Retinal pigment epithelial cell (primary cell): ENCODE measurements at places on chromosomes 1 and 21.

GRCh38 chr1:227357927-227358302, 39.6 kb upstream of the CDC42BPA start:
- no peak for DNase-seq

- DNase-seq, result no peak
These were observed 177.9 kb downstream of the HFM1 start for GRCh38 chr1:91226741-91227140.

DNA sequence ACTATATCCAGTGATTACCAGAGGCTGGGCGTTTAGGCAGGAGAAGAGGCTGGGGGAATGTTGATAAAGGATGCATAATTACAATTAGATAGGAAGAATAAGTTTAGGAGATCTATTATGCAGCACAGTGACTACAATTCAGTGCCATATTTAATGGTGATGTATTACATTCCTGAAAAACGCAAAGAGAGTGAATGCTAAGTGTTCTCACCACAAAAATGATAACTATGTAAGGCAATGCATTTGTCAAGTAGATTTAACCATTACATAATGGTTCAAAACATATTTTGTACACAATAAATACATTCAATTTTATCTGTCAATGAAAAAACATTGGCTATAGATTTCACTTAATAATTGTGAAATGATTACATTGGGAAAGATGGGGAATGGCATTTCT, 548.9 kb downstream of the NUF2 start:
- DNase-seq, result no peak

GRCh38 chr1:246265481-246265880, 241.6 kb downstream of the SMYD3 start:
- DNase-seq, result no peak

GRCh38 chr1:38361566-38361965, 315.0 kb upstream of the POU3F1 start:
- no peak for DNase-seq

DNA sequence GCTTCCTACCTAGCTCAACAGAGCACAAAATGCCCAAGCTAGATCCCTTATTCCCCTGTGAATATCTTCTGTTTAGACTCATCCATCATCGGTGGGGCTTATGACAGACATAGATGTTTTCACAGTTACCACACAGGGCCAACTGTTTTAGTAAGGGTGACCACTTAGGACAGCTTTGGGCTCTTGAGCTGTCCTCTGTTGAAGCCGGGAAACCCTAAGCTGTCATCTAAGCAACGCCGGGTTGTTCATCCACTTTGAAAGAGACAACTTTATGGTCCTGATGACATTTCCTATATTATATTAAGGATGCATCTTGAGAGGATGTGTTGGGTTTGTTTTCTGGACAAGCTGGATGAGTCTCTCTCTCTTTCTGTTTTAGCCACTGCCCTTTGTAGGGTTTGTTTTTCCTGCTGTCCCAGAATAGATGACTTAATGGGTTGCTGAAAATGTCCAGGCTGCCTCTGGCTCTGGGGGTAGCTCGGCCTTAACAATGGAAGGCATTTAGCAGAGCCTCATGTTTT, 110.5 kb upstream of the UBE2U start:
- no peak for DNase-seq

DNA sequence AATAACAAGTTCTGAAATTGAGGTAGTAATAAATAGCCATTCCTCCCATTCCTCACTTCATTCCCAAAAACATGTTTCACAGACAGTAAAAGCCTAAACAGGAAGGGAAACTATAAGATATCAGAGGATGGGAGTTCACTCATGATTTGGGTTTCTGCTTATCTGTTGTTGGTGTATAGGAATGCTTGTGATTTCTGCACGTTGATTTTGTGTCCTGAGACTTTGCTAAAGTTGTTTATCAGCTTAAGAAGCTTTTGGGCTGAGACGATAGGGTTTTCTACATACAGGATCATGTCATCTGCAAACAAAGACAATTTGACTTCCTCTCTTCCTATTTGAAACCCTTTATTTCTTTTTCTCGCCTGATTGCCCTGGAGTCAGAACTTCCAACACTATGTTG, 26.0 kb upstream of the POFUT2 start:
- no peak for DNase-seq

DNA sequence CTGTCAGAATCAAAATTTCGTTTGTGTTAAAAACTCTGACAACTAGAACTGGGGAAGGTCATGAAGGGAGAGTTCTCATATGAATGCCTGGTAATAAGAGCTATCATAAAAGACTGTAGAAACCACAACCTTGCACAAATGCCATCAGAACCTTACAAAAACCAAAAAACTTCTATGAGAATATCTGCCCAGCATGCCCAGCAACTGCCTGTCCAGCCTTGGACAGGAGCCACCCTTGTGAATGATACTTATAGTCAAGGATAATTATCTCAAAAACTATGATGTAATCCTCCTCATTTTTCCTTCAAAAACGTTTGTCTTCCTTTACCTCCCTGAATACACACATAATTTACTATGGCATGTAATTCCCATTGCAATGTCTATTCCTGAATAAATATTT, 53.4 kb upstream of the C1orf185 start:
- no peak for DNase-seq

GRCh38 chr1:33297911-33298622, 22.8 kb downstream of the A3GALT2 start:
- DNase-seq, result no peak

GRCh38 chr1:245671966-245672767, 517.4 kb downstream of the KIF26B start:
- no peak for DNase-seq

DNA sequence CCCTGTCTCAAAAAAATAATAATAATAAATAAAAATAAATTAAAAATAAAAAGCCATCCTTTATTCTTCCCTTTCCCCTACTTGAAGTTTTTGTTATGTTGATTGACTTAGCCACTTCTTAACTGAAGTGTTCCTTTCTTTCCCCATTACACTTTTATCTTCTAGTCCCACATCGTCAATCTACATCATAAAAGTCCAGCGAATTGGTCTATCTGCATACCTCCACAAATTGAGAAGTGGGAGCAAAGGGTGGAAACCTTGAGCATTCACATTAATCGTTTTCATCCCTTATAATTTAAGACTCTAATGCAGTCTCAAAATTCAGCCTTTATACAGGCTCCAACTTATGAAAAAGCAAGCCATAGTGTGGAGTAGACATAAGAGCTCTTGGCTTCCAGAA, 6.5 kb upstream of the ZYG11A start:
- DNase-seq, result no peak

GRCh38 chr1:15016001-15016400, 137.5 kb upstream of the TMEM51 start:
- DNase-seq, result no peak

DNA sequence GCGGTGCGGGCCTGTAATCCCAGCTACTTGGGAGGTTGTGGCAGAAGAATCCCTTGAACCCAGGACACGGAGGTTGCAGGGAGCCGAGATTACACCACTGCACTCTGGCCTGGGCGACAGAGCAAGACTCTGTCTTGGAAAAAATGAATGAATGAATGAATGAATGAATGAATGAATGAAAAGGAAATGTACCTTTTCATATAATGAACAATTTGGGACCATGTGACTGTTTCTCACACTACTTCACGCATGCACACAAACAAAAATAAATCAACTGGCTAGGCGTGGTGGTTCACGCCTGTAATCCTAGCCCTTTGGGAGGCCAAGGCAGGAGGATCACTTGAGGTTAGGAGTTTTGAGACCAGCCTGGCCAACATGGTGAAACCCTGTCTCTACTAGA, 24.3 kb downstream of the USP48 start:
- no peak for DNase-seq

- no peak for DNase-seq
These were observed 94.4 kb downstream of the SLC35F3 start for GRCh38 chr1:233998891-233999290.

DNA sequence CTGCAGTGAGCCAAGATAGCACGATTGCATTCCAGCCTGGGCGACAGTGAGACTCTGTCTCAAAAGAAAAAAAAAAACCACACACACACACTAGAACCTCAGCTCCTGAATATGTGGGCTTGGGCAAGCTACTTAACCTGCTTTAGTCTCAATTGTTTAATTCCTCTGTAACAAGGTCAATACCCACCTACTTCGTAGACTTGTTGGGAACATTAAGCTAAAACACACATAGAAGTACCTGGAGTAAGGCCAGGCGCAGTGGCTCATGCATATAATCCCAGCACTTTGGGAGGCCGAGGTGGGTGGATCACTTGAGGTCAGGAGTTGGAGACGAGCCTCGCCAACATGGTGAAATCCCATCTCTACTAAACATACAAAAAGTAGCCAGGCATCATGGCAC, 77.1 kb downstream of the CLSTN1 start:
- DNase-seq, result peak; percentile 8

DNA sequence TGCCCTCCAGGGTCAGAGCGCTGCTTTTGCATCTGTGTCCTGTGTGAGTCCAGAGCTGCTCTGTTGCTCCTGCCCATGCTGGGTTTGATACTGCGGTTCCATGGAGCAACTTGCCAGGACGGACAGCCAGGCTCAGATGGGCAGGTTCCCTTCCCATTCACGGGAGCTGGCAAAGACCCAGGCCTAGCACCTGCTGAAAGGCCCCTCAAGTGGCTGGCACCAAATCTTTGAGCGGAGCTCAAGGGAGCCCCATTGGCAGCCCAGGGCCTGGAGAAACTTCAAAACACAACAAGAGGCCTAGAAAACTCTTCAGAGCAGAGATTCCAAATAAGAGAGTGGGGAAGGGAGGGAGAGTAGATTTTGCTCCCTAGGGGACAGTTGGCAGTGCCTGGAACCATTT, 97.2 kb downstream of the ACTL8 start:
- DNase-seq, result no peak

DNA sequence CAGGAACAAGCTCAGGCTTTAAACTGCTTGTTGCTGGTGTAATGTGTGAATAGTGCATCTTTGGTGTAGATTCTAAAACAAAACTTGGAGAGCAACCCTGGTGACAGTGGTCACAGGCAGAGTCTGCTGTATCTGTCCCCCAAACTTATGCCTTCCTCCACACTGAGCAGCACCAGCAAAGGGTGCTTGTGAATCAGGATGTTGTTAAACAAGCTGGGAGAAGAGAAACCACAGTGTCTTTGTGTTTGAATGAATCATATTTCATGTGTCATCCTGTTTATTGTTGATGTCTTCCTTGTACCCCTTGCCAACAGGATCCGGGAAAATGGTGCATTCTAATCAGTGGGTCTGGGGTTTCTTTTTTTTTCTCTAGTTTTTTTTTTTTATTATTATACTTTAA, 91.9 kb upstream of the COG2 start:
- no peak for DNase-seq

GRCh38 chr1:198845851-198846250, 207.0 kb downstream of the PTPRC start:
- DNase-seq, result no peak

- no peak for DNase-seq
These were observed 280.4 kb downstream of the HLX start for GRCh38 chr1:221159608-221160007.

DNA sequence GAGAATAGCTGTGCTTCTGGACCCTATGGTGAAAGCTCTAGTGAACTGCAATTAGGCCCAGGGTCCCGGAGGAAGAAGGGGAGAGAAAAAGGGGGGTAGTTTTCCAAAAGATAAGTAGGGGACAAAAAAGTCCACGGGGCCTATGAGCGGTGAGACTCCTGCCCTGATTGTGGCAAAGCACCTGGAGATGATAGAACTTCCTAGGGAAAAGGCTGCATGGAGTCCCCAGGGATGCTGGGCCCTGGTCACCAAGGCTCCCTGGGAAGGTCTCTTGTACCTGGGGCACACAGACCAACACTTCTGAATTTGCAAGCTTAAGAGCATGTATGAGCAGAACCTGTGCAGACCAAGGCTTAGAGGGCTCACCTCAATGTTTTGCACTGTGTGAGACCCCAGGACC, 5.4 kb upstream of the SHISA4 start:
- DNase-seq, result no peak

DNA sequence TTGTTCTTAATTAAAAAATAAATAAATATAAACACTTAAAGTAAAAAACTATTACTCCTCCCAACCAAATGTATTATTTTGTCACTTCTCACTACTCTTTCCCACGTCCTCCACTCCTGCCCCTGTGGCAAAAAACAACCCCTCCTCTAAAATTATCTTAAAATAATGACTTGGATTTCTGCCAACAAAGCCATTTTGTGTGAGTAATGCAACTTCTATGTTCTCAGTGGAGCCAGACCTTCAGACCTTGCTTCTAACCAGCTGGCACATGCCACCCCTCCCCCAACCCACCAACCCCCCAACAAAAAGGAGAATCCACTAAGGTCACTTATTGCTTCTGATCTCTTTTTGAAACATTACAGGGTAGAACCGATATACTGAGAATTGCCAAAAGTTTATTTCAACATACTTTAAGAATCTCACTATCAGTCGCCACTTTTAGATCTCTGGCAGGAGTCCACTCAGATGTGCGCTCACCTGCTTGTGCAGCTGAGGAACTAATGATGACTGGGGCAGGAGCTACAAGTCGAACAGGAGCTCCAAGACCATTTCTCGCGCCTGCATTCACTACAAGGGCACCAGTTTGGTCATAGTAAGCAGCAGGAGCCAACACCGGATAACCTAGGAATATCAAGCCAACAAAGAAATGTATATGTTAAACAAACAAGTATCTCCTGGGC, 58.3 kb upstream of the SDC3 start:
- DNase-seq, result peak; percentile 56

GRCh38 chr1:210669951-210670350, 341.2 kb downstream of the HHAT start:
- no peak for DNase-seq

DNA sequence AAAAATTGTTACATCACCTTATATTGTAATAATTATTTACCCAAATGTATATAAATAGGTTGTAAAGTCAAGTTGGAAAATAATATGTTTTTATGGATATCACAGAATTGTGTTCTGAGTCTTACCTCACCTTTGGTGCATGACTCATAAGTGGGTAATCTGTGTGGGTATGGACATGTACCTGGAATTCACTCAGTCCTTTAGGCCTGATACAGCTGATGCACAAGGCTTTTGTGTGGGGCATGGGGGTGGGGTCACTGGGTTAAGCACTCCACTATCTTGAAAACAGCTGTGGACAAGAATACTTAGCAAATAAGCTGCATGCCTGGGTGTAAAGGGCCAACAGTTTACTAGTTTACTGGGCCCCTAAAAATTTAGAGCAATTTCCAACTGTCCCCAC, 34.4 kb downstream of the INKA2 start:
- no peak for DNase-seq

DNA sequence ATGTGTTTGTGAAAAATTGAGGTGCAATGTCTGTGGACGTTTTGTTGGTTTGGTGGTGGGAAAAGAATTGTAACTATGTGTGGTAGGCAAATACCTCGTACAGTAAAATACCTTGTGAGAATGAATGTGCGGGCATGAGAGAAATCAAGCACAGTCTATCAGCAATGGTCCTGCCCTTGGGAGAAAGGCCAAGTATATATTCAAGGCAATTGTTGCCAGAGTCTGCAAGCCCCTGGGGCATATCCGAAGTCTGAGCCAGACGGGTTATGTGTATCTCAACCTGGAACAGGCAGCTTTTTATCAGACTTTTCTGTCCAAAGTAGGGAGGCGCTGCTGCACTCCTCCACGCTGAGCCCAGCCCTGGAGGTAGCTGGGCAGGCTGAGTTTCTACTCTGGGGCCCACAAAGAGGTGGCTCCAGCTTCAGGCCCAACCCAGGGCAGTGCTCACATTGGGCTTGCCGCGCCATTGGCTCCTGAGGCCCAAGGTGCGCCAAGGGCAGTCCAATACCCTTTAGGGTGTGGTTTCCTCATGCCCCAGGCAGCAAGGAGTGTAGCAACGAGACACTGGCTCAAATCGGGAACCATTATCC, 9.4 kb upstream of the GNL2 start:
- DNase-seq, result no peak
